ENCODE measurements at places on chromosomes 13 and 19.
A peak's percentile ranks its signal among the peaks of the same experiment; 100 is the strongest.

GRCh38 chr13:26973946-26974345, 197.7 kb downstream of the USP12 start:
- no peaks in the 10 kb centered on the region for H3K36me3 ChIP-seq

DNA sequence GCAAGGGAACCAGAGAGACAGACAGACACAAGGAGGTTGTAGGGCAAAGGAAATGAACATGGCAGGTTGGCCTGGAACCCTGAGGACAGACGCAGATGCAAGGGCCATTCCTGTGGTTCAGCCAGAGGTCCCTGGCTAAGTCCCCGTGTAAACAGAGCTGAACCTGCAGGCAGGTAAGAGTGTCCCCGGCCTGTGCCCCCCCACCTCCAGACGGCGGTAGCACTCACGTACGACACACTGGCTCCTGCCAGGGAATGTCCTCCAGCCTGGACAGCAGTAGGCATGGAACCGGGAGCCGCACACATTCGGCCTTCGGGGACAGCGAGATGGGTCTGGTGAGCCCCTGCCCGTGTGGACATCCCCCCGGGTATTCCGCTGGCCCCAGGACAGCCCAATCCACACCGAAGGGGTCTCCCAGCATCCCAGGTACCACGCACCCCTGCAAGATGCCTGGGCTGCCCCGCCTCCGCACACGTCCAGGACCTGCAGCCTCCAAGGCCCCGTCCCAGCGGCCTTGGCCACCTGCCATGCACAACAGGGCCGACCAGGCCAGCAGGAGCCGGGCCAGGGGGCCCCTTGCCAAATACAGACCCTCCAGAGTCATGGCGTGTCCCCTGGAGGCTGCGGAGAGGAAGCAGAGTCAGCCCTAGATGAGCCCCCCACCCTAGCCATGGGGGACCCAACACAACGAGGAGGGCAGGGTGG, 2.4 kb downstream of the FBN3 start:
- peaks cover 31% of the 10 kb centered on the region for H3K4me1 ChIP-seq
- peaks cover 13% of the 10 kb centered on the region for H3K27me3 ChIP-seq
- no peak overlapping the region for H3K4me3 ChIP-seq
- no peaks in the 10 kb centered on the region for H3K36me3 ChIP-seq

DNA sequence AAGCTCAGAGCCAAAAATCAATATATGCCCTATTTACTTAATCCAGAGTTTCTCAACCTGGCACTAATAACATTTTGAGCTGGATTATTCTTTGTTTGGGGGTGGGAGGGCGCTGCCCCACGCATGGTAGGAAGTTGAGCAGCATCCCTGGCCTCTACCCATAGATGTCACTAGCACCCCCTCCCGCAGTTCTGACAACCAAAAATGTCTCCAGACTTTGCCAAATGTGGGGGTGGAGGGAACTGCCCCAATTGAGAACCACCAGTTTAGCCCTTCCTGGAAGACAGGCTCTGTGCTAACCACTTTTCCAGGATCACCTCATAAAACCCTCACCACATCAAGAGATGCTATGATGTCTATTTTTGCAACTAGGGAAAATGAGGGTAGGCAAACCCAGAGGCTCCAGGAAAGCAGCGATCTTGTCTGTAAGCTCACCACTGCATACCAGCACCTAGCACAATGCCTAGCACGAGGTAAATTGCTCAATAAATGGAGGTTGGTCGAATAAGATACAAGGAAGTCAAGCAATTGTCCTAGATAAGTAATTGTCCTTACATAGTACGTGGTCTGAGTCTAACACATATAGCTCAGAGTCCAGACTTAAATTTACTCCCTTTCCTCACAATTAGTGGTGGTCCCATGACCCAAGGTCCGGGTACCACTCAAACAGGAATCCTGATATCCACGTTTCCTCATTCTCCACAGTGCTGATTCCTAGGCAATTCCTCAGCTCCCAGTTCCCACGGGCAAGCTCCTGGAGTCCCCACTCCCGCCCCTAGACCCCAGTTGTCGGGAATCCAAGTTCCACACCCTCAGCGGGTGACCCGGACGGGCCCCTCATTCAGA, 892 bp downstream of the TRIR start:
- H3K27me3 ChIP-seq: no peaks in the 10 kb centered on the region
- H3K4me3 ChIP-seq: peak overlapping the region; percentile 81
- H3K4me1 ChIP-seq: peaks cover 19% of the 10 kb centered on the region

DNA sequence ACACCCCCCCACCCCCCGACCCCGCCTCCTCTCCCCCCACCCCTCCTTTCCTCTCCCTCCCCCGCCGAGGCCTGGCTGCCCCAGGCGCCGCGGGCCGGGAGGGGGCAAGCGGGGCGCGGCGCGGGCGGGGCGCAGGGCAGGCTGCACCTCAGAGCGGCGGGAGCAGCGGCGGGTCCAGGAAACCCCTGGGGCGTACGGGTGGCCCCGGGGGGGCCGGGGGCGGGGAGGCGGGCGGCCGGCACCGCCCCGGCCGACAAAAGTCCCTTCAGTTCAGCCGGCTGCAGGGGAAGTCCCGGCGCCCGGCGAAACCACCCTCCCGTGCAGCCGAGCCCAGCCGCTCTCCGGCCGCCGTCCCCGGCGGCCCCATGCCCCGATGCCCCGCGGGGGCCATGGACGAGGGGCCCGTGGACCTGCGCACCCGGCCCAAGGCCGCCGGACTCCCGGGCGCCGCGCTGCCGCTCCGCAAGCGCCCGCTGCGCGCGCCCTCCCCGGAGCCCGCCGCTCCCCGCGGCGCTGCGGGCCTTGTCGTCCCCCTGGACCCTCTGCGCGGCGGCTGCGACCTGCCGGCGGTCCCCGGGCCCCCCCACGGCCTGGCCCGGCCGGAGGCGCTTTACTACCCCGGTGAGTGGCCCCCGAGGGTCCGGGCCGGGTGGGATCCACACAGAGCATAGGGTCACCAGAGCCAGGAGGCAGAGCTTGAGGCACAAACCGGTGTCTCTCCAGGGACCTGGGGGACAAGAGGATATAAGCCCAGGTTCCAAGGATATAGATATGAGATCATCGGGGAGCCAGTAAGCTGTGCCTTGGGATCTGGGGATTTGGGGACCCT, at the start of gene BCL3:
BCL3 (plus strand) TSS at position 283 of the 829 bp plus-strand sequence; CDS start at position 366, 83 bp downstream.
- peak; percentile 76 for DNase-seq
- peak within 1 kb of the TSS; percentile 99 for H3K27ac ChIP-seq
- H3K4me1 ChIP-seq: peaks cover 67% of the 10 kb centered on the region
- peaks cover 26% of the 10 kb centered on the region for H3K36me3 ChIP-seq
- H3K4me3 ChIP-seq: peak within 1 kb of the TSS; percentile 69

DNA sequence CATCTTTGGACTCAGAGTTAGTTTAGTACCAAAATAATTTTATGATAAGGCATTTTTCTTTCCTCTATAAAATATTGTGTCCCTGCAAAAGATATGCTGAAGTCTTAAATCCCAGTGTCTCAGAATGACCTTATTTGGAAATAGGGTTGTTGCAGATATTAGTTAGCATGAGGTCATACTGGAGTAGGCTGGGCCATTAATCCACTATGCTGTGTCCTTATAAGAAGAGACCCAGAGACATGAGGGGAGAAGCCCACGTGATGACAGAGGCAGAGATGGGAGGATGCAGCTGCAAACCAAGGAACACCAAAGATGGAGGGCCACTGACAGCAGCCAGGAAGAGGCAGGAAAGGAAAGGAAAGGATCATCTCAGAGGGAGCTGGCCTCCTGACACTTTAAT, 6.4 kb downstream of the POGLUT2 start:
- no peak for DNase-seq
- no peak overlapping the region for H3K27ac ChIP-seq
- H3K27me3 ChIP-seq: no peaks in the 10 kb centered on the region
- no peaks in the 10 kb centered on the region for H3K4me1 ChIP-seq
- H3K4me3 ChIP-seq: no peak overlapping the region

GRCh38 chr13:51856998-51857397, 4.8 kb upstream of the CCDC70 start:
- peaks cover 3% of the 10 kb centered on the region for H3K27me3 ChIP-seq
- H3K4me1 ChIP-seq: no peaks in the 10 kb centered on the region
- no peaks in the 10 kb centered on the region for H3K36me3 ChIP-seq
- DNase-seq: no peak
- no peak overlapping the region for H3K27ac ChIP-seq
- no peak overlapping the region for H3K4me3 ChIP-seq

DNA sequence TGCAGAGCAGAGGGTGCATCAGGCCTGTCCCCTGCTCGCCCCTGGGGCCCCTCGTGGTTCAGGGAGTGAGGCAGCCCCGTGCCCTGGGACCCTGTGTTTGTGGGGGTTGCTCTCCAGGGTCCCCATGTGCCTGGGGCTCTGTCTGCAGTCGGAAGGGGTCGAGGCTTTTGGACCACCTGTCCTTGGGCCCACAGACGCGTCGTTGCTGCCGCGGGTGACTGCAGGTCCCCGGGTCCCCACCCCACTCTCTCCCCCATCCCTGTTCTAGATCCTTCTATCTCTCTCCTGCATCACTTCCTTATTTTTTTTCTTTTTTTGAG, 1.9 kb downstream of the PCSK4 start:
- peaks cover 16% of the 10 kb centered on the region for H3K4me1 ChIP-seq
- H3K36me3 ChIP-seq: no peaks in the 10 kb centered on the region
- no peak overlapping the region for H3K4me3 ChIP-seq
- no peak for DNase-seq
- no peak overlapping the region for H3K27ac ChIP-seq

- no peak overlapping the region for H3K4me3 ChIP-seq
- no peak overlapping the region for H3K27ac ChIP-seq
- H3K4me1 ChIP-seq: no peaks in the 10 kb centered on the region
Observed at GRCh38 chr19:48530066-48530720, 18.6 kb upstream of the LMTK3 start.

GRCh38 chr13:38954291-38954690, 36.3 kb downstream of the STOML3 start:
- DNase-seq: no peak
- H3K27ac ChIP-seq: no peak overlapping the region
- H3K36me3 ChIP-seq: no peaks in the 10 kb centered on the region
- no peak overlapping the region for H3K4me3 ChIP-seq
- H3K4me1 ChIP-seq: no peaks in the 10 kb centered on the region
- H3K27me3 ChIP-seq: no peaks in the 10 kb centered on the region

DNA sequence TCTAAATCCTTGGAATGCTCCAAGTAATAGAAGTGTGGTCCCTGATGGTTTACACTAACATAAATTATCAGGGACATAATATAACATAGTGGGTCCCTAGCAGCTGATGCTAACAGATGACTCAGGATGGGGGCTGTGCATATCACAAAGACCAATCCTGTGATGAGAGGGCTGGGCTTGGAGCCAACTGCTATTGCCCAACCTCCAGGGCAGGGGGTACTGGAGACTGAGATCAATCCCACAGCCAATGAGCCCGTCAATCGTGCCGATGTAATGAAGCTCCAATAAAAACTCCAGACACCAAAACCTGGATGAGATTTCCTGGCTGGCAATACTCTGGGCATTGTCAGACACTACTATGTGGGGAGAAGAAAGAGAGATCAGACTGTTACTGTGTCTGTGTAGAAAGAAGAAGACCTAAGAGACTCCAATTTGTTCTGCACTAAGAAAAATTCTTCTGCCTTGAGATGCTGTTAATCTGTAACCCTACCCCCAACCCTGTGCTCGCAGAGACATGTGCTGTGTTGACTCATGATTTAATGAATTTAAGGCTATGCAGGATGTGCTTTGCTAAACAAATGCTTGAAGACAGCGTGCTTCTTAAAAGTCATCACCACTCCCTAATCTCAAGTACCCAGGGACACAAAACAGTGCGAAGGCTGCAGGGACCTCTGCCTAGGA, 33.4 kb downstream of the ABCC4 start:
- H3K27ac ChIP-seq: peak overlapping the region; percentile 43
- no peak overlapping the region for H3K4me3 ChIP-seq
- peak; percentile 31 for DNase-seq

DNA sequence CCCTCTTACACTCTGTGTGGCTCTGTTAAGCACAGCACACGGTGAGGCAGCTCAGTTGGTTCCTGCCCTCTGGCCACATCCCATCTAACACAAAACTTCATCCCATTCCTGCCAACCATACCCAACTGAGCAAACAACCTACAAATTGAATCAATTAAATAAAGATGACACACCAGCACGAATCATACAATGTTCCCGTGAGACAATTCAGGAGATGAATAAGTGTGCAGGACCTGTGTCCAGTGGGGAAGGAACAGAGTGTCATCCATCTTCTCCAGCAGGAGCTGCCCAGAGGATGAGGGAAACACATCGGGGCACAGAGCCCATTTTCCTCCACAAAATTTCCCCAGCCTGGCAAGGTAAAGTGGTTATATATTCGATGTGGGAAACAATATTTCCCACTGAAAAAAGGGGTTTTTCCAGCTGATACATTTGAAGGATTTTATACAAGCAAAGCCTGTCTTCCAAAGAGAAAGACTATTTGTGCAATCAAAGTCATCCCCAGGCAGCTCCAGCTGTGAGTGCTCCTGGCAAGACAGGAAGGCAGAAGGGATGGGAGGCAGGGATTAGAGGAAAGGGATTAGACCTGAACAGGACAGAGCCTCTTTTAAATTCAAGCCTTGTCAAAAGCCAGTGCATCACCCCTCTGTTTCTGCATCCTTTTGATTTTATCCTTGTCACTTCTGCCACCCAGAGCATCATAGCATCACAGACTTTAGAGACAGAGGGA, 240.2 kb downstream of the LHFPL6 start:
- H3K27me3 ChIP-seq: no peaks in the 10 kb centered on the region
- DNase-seq: no peak
- no peaks in the 10 kb centered on the region for H3K36me3 ChIP-seq
- no peak overlapping the region for H3K27ac ChIP-seq

DNA sequence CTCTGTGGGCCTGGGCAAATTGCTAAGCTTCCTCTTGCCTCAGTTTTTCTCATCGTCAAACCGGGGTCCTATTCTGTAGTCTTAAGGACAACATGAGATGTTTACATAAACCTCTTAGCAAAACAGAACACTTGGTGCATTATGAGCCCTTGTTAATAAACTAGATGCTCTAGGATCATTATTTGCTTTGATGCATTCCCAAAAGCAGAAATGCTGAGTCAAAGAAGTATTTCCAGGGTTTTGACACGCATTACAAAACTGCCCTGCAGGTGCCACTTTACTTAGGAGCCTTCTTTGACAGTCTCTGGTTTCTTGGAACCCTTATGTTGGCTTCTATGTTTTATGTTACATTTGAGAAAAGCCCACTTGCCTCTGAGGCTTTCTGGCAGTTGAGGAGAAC, 12.1 kb downstream of the AKAP11 start:
- no peak for DNase-seq
- H3K36me3 ChIP-seq: peaks cover 13% of the 10 kb centered on the region
- no peak overlapping the region for H3K4me3 ChIP-seq
- no peak overlapping the region for H3K27ac ChIP-seq
- H3K4me1 ChIP-seq: no peaks in the 10 kb centered on the region
- H3K27me3 ChIP-seq: no peaks in the 10 kb centered on the region

Measured in large intestine (tissue), 12 donors.